ENCODE measurements at places on chromosomes 12 and 14. TPM values are rescaled to one million over a fixed set of nuclear protein-coding genes. Genes with fewer than 3 reads are reported as not detected.
A peak's percentile ranks its signal among the peaks of the same experiment; 100 is the strongest.

DNA sequence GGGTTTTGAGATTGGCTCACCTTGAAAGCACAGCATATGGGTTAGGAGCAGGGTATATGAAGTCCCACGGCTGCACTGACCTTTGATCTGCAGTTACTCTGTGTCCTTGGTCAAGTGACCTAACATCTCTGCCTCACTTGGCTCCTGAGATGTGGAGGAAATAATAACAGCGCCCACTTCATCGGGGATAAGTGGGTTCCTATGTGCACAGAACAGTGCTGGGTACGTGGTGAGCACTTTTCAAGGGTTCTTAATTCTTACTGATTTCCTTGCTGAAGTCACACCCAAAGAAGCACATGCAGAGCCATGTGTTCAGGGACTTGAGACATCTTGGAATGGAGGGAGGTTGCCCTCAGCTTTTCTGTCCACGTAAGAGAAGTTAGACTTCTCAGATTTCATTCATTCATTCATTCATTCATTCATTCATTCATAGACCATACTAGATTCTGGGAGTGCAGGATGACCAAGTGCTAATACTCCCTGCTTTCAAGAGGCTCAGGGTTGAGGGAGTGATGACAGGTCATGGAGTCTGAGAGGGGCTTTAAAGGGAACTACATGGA lies 39.4 kb downstream of the ADGRD1 start:
- H3K27ac ChIP-seq, result no peak overlapping the region
- H3K36me3 ChIP-seq, result no peaks in the 10 kb centered on the region
- H3K27me3 ChIP-seq, result no peaks in the 10 kb centered on the region
- H3K4me3 ChIP-seq, result no peak overlapping the region
- DNase-seq, result no peak

GRCh38 chr12:121189131-121189530 lies 20.8 kb upstream of the P2RX4 start:
- H3K4me1 ChIP-seq, result no peaks in the 10 kb centered on the region
- no peak overlapping the region for H3K27ac ChIP-seq
- peaks cover 5% of the 10 kb centered on the region for H3K27me3 ChIP-seq
- no peaks in the 10 kb centered on the region for H3K36me3 ChIP-seq
- no peak for DNase-seq

- peaks cover 19% of the 10 kb centered on the region for H3K4me1 ChIP-seq
- H3K27ac ChIP-seq, result peak within 1 kb of the TSS; percentile 92
- peak within 1 kb of the TSS; percentile 98 for H3K4me3 ChIP-seq
- H3K36me3 ChIP-seq, result peaks cover 12% of the 10 kb centered on the region
- DNase-seq, result peak; percentile 86
- H3K27me3 ChIP-seq, result no peaks in the 10 kb centered on the region
Observed at GRCh38 chr12:64610079-64610659, at the start of gene RASSF3. Gene RASSF3 (plus strand): TSS chr12:64610495. CDS start chr12:64610633, 138 bp downstream.

DNA sequence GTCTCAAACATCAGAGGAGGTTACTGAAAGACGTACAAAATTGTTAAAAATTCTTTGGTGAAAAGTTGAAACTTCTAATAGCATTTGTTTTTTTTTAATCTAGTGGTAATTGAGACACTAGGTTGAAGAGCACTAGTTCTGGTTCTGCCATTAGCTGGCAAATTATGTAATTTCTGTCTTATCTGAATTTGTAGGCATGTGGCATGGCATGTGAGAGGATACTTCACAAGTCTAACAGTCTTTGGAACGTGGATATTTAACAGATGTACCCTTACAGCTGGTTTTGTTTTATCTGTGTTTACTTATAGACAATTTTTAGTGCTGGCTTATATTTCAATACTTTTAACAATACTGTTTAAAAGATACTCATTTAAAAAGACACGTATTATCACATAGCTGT lies 6.0 kb downstream of the SNAPC1 start:
- H3K27me3 ChIP-seq, result no peaks in the 10 kb centered on the region
- DNase-seq, result no peak
- no peak overlapping the region for H3K4me3 ChIP-seq
- peaks cover 30% of the 10 kb centered on the region for H3K4me1 ChIP-seq

Gene OVCH1
- 3.2 TPM for total RNA-seq
